ENCODE measurements at places on chromosomes 5 and 9.

- ATAC-seq: no peak
These were observed 36.6 kb upstream of the GABRP start for GRCh38 chr5:170746961-170747340.

DNA sequence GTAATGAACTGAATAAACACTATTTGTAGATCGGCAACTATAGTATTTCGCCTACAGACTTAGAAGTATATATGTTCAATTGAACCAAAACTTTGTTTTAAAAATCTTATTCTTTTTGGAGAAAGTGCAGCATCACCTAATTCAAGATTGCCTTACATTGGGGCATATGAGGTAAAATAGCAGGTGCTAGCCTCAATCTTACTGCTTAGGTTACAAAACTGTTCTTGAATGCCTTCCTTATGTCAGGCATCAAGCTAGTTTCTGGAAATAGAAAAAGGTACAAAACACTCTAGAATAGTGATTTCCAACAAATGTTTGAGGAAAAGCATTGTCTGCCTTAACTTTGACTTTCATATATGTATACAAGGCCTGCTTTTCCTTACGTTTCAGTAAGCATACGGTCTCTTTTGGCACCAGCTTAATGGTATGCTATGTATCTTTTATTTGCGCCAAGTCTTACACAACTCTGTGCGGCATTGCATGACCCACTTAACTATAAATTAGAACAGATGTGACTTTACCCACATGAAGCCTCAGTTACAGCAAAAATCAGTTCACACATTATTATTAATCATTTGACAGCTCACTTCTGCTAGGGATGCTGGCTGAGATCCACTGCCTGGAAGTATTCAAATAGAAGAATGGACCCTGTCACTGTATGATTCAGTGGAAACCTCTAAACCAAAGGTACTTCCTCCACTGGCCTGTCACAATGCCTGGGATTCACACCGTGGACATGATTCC lies 174.1 kb downstream of the PRELID2 start:
- no peak for ATAC-seq

DNA sequence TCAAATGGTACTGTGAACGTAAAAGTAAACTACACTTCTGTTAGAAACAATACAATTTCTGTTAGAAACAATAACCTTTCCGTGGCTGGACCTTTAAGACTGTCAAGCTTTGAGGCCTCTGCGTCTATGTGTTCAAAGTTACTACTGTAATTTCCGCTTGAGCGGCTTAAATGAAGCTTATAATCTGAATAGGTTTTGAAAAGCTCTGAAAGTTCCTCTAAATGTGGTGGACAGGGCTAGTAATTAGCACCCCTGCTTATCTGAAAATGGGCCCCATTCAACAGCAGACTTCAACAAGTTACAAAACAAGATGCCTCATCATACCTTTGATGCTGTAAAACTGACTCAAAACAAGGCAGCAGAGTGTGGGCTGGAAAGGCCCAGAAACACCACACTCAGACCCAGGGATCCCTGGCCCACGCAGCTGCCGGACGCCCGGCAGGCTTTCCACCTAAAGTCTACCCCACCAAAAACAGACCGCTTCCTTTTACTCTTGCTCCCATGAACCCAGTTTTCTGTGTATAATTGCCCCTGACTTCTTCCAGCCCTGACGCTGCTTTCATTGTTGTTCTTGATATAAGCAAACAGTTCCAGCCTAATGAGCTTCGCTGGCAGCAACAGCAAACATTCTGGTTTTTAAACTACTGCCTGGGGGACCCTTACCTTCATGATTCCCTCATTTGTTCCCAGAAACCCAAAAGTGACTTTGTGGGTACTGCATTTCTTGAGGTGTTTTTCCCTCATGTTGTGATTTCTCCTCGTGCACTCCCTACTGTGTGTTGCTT lies 66.7 kb downstream of the TLE1 start:
- ATAC-seq: no peak

DNA sequence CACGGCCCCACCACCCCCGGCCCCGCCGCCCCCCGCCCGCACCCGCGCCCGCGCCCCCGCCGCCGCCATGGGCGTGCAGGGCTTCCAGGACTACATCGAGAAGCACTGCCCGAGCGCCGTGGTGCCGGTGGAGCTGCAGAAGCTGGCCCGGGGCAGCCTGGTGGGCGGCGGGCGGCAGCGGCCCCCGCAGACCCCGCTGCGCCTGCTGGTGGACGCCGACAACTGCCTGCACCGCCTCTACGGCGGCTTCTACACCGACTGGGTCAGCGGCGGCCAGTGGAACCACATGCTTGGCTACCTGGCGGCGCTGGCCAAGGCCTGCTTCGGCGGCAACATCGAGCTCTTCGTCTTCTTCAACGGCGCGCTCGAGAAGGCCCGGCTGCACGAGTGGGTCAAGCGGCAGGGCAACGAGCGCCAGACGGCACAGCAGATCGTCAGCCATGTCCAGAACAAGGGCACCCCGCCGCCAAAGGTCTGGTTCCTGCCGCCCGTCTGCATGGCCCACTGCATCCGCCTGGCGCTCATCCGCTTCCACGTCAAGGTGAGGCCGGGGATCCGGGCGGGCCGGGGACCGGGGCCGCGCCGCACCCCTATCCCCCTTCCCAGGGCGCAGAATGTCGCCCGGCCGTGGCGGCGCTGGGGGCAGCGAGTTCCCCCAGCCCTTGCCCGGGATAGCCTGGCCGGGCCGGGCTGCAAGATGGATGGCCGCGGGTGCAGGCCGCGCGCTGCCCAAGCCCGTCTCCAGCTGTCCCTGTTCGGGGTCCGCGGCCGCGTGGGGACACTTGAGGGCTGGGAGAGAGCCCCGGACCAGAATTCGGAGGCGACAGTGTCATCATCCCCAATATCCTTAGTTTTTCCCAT lies 594 bp downstream of the FAM120A start:
- ATAC-seq: peak; percentile 28

DNA sequence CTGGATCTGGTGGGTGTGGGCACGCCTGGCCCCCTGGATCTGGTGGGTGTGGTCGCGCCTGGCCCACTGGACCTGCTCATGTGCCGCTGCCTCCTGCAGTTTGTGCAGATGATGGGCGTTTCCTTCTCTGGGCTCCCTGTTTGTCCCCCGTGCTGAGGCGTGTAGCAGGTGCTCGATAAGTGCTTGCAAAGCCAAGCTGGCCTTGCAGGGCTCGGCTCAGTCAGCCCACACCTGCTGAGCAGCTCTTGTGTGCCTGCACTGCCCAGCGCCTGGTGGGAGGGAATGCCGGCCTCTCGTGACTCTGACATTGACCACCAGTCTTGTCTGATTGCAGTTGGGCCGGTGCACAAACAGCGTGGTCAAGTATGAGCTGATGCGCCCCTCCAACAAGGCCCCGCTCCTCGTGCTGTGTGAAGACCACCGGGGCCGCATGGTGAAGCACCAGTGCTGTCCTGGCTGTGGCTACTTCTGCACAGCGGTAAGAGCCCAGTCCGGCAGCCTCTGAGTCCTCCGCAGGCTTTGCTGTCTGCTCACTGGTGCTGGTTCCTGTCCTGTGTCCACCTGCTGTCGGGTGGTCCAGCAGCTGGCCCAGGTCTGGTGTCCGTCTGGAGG lies 102.7 kb upstream of the CACNA1B start:
- no peak for ATAC-seq

DNA sequence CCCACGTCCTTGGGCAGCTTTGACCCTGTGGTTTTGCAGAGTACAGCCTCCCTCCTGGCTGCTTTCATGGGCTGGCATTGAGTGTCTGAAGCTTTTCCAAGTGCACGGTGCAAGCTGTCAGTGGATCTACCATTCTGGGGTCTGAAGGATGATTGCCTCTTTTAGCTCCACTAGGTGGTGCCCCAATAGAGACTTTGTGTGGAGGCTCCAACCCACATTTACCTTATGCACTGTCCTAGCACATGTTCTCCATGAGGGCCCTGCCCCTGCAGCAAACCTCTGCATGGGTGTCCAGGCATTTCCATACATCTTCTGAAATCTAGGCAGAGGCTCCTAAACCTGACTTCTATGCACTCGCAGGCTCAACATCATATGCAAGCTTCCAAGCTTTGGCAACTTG lies 644.2 kb upstream of the CDH9 start:
- no peak for ATAC-seq

Measured in gastroesophageal sphincter (tissue), 4 donors.